ENCODE measurements at places on chromosomes 5 and 9. TPM values are rescaled to one million over a fixed set of nuclear protein-coding genes. Genes with fewer than 3 reads are reported as not detected.

GRCh38 chr9:130919559-130920145 is 19.4 kb downstream of the FIBCD1 start:
- DNase-seq = no peak

DNA sequence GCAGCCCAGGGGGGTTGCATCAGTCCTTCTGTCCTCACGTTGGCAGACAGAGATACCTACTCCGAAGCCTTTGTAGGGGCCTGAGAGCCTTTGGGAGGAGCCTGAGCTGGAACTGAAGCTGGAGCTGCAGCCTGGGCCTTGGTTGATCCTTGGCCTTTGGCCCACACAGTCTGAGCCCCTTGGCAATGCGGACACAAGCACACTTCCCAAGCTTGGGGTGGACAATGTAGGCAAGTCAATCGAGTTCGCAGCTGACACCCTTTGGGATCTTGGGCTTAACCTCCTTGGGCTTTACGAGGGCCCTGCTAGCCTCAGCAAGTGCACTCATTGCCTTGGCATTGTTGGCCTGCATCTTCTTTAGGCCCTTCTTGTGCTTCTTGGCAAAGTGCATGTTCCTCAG is 5.9 kb downstream of the CSNK1A1 start:
- DNase-seq = no peak

DNA sequence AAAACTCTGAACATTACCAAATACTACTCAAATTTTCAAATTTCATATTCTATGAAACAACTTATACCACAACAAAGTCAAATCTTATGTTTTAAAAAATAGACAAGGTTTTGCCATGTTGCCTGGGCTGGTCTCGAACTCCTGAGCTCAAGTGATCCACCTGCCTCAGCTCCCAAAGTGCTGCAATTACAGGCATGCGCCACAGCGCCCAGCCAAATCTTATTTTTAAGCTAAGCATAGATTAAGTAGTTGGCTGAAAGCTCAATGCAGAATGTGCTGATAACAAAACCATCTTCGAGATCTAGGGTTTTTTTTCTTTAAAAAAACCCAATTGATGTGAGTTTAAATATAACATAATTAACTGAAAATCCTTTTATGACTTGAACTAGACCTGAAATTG is 6.4 kb downstream of the LMBRD2 start:
- no peak for DNase-seq

GRCh38 chr9:99732715-99733114 is 89.0 kb upstream of the NR4A3 start:
- DNase-seq = peak; percentile 45

DNA sequence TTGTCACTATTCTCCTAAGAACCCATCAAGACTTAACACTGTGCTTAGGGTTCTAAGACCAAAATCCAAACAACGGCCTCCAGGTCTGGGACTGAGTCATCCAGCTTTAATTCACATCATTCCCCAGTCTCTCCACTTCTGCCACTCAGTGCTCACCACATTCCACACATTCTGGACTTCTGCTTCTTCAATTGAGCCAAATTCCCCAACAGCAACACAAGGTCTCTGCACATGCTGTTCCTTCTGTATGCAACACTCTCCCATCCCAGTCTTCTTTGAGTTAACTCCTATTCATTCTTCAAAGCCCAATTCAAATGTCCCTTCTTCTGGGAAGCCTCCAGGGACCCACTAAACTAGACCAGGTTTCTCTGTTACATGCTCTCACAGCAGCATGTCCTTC is 97.8 kb downstream of the GPR21 start:
- DNase-seq = no peak

DNA sequence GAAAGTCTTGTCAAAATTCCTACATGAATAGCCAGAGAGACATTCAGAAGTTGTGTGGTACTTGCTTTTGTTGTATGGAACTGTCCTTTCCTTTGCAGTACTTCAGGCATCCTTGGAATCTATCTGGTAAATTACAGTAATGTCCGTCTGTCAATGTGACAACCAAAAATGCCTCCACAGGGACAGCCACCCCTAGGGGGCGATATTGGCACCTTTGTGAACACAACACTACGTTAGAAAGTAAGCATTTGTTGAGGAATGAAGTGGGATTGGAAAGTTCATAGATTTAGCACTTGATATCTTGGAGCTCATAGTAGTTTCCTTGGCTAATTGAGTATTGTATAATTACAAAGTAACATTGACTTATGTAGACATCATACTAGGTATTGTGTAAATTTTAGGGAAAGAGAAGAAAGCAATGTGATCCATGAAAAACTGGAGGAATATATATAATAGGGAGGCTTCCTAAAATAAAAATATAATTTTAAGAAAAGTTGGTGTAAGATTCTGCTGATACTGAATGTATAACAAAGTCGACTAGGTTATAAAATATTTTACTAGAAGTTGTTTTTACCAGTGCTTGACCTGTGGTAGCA is 32.7 kb downstream of the TMEFF1 start:
- peak; percentile 14 for DNase-seq

- DNase-seq = no peak
Measured at GRCh38 chr9:98607152-98607551, 101.6 kb downstream of the GABBR2 start.

- DNase-seq = no peak
Measured at GRCh38 chr5:149049371-149049781, 13.5 kb downstream of the SH3TC2 start.

- no peak for DNase-seq
Measured at GRCh38 chr5:82480331-82480730, 202.2 kb upstream of the RPS23 start.

DNA sequence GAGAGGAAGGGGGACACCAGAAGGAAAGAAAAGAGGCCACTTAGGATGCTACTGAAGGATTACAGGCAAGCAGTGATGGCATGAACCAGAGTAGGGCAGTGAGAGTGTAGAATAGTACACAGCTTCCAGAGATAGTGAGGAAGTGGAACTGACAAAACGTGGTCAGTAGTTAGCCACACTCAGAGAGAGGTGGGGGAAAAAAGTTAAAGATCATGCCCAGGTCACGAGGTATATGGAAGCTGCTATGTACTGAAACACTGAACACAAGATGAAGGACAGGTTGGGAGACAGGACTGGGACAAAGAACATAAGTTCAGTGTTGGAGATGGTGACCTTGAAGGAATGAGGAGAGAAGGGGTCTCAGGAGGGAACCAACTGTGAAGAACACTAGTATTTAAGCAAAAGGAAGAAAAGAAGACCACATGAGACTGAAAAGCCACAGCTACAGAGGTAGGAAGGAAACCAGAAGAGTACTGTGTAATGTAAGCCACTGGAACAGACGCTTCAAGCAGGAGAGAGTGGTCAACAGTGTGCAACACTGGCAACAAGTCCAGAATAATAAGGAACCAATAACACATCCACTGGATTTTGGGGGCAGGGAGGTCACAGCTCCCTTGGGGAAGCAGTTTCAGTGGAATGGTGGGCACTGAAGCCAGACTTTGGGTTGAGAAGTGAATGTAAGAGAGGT is 45.5 kb downstream of the ELL2 start:
- DNase-seq = no peak

DNA sequence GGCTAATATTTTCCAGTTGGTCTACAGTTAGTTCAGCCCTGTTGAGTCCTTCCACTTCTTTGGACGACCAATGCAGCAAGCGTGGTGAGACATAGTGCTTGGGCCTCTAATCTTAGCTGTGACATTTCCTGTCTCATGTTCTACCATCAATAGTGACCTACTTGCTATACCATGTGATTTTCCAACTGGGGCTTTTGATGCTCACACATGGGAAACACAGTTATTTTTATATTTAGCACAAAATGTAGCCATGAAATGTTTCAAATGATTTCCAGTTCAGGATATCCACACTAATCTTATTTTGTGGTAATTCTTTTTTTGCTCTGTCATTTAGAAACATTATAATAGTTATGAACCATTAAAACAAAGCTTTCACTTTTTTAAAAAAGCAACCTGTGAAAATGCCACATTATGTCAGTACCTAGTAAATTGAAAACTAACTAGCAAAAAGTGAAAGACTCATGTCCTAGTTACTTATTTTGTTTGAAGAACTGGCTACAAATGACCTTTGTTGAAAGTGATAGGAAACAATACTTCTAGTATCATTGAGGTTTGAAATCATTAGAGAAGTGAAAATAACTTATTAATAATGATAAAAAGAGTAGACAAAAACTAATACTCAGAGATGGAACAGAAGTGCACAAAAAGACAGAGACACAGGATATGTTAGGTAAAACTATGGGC is 18.3 kb downstream of the MARCHF3 start:
- DNase-seq = no peak

SURF6 gene
- total RNA-seq = 14.2 TPM

PCDHA9 gene
- total RNA-seq = 0.04 TPM

PCDHGA11 gene
- total RNA-seq = 3.1 TPM

TTLL11 gene
- 14.2 TPM for total RNA-seq
